ENCODE measurements at places on chromosomes 3 and 15. TPM values are rescaled to one million over a fixed set of nuclear protein-coding genes. Genes with fewer than 3 reads are reported as not detected.

Gene SLC2A2
- total RNA-seq: not detected

Gene NTRK3
- 21.9 TPM for total RNA-seq

Gene MOBP
- 0.06 TPM for total RNA-seq

Gene RTP3
- not detected for total RNA-seq

Gene DYNLT2B
- 24.2 TPM for total RNA-seq

Gene WWTR1
- total RNA-seq: 120 TPM

Gene MAPKAPK3
- total RNA-seq: 25.6 TPM

Gene ARGFX
- total RNA-seq: not detected

Gene TUSC7
- total RNA-seq: not detected

Gene CD96
- total RNA-seq: 0.02 TPM

Gene ZNF860
- total RNA-seq: 1.7 TPM

Gene EFCC1
- total RNA-seq: 0.03 TPM

Gene TGM5
- total RNA-seq: not detected

Gene XCR1
- total RNA-seq: not detected

Gene UNC13C
- not detected for total RNA-seq

Gene ALDH1A3
- 19.5 TPM for total RNA-seq

Gene SERPINI2
- total RNA-seq: not detected

Gene GOLGA6B
- total RNA-seq: not detected

Gene CHDH
- 1.9 TPM for total RNA-seq

Gene TTLL13
- 0.09 TPM for total RNA-seq

Gene PLA2G4E
- not detected for total RNA-seq

Gene USP19
- total RNA-seq: 26.5 TPM

Gene SPATA12
- 0.47 TPM for total RNA-seq

Gene SIN3A
- 32.1 TPM for total RNA-seq

Gene EOGT
- 10.2 TPM for total RNA-seq

Gene C3orf52
- total RNA-seq: 14.7 TPM

Gene NAALADL2
- 0.23 TPM for total RNA-seq

Gene SLC27A2
- 35.5 TPM for total RNA-seq

Gene OSTN
- not detected for total RNA-seq

Gene RETNLB
- total RNA-seq: not detected

Gene MAP2K5
- 12.2 TPM for total RNA-seq

Gene LRTM1
- total RNA-seq: not detected

Gene GNL3
- total RNA-seq: 148 TPM

Gene THSD4
- total RNA-seq: 23.0 TPM

Gene CYP8B1
- not detected for total RNA-seq

Gene CPNE9
- total RNA-seq: 0.14 TPM

Gene TM6SF1
- not detected for total RNA-seq

Gene GASK1A
- not detected for total RNA-seq

Gene NR2F2
- 24.0 TPM for total RNA-seq

Gene CPLX3
- 0.05 TPM for total RNA-seq

Gene GOLGA8J
- total RNA-seq: 0.06 TPM

Gene OR5AC2
- not detected for total RNA-seq

Gene RPUSD2
- 17.0 TPM for total RNA-seq

Gene NDUFAF3
- 94.6 TPM for total RNA-seq

Gene GPR62
- total RNA-seq: not detected

Gene CLASP2
- total RNA-seq: 13.8 TPM

Gene NUDT16
- 6.0 TPM for total RNA-seq

Gene NMB
- 24.6 TPM for total RNA-seq

Gene PPM1L
- total RNA-seq: 0.50 TPM

Gene SLC25A20
- total RNA-seq: 11.1 TPM

Gene APPL1
- total RNA-seq: 15.8 TPM

Gene CFAP100
- total RNA-seq: not detected

Gene IL17RC
- 18.5 TPM for total RNA-seq

Gene SH2D7
- total RNA-seq: not detected

Gene SLC22A13
- 0.13 TPM for total RNA-seq

Gene A4GNT
- not detected for total RNA-seq
